ENCODE measurements at places on chromosomes 1 and 21.

DNA sequence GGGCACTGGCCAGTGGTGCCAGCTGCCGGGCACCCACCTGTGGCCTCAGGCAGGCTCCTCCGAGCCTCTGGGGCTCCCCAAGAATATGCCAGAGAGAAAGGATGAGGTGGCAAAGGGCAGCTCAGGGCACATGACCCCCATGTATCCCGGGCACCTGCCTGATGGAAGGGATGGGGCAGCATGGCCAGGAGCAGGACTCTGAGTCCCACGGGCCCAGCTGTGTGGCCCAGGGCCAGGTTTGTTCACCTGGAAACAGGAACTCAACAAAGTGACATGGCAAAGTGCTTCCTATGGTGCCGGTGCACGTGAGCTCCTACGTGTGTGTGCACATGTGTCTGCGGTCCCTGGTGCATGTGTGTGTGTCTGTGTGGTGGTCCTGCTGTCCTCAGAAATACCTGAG, 9.5 kb upstream of the GPR153 start:
- no peak overlapping the region for H3K27ac ChIP-seq
- H3K27me3 ChIP-seq = no peaks in the 10 kb centered on the region
- no peak overlapping the region for H3K4me3 ChIP-seq
- no peaks in the 10 kb centered on the region for H3K36me3 ChIP-seq

DNA sequence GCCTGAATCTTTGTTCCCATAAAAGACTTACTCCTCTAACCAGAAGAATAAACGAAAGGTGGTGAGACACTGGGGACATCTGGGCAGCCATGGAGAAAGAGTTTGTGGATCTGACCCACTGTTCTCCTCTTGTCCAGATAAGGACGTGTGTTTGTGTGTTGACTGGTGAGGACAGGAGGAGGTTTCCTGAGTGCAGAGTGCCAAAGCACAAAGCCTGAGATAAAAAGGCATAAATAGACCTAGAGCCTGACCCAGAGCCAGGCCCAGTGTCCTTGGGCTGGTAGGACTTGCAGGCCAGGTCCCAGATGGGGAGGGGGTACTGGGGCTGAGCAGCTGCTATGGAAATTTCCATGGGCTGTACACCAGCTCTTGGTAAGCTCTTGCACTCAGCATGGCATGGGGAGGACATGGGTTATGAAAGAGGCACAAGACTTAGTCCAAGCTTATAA, 19.6 kb upstream of the COQ8A start:
- H3K4me1 ChIP-seq = no peaks in the 10 kb centered on the region
- no peak overlapping the region for H3K27ac ChIP-seq
- peaks cover 14% of the 10 kb centered on the region for H3K36me3 ChIP-seq
- H3K27me3 ChIP-seq = peaks cover 8% of the 10 kb centered on the region
- no peak for DNase-seq

DNA sequence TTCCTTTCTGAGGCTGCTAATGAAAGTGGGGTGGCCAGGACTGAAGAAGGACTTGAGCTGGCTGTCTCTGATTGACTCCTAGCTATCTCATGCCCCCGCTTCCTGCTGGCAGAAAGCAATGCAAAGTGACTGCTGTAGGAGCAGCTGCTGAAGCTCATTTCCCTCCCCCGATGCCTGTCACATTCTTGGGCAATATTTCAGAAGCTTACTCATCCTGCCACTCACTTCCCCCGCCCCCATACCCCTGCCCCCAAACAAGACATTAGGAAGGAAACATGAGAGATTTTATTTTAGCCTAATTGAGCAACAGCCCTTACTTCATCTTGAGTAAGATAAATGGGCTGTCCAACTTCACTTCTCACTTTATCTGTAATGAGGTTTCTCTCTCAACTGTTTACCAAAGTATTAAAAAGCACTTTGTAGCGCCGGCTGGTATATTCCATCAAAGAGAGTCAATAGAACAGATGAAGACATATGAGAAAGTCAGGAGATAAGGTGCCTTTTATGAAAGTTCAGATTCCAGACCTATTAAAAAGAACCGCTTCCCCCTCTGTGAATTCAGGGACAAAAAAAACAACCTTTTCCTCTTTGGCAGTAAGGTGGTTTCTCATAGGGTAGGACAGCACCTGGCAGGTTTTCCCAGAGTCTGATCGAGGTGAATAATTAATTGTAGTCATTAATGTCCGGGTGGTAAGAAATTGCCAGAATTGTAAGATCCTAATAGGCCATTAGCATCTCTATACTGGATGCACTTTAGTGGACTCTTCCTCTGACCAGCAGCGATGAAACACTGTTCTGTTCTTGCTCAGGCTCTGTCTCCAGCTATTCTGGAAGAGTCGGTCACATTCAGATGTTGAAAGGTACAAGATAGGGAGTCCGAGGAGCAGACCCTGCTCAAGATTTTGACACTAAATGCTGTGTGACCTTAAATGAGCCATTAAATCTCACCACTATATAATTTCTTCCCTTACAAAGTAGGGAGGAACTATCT, 70.2 kb downstream of the SH3GLB1 start:
- peak overlapping the region; percentile 65 for H3K27ac ChIP-seq
- peaks cover 18% of the 10 kb centered on the region for H3K4me1 ChIP-seq
- H3K4me3 ChIP-seq = no peak overlapping the region
- H3K27me3 ChIP-seq = no peaks in the 10 kb centered on the region
- no peak for DNase-seq

GRCh38 chr1:158681606-158682005, 4.9 kb downstream of the SPTA1 start:
- no peak overlapping the region for H3K27ac ChIP-seq
- no peak overlapping the region for H3K4me3 ChIP-seq
- DNase-seq = no peak
- no peaks in the 10 kb centered on the region for H3K4me1 ChIP-seq
- no peaks in the 10 kb centered on the region for H3K36me3 ChIP-seq

DNA sequence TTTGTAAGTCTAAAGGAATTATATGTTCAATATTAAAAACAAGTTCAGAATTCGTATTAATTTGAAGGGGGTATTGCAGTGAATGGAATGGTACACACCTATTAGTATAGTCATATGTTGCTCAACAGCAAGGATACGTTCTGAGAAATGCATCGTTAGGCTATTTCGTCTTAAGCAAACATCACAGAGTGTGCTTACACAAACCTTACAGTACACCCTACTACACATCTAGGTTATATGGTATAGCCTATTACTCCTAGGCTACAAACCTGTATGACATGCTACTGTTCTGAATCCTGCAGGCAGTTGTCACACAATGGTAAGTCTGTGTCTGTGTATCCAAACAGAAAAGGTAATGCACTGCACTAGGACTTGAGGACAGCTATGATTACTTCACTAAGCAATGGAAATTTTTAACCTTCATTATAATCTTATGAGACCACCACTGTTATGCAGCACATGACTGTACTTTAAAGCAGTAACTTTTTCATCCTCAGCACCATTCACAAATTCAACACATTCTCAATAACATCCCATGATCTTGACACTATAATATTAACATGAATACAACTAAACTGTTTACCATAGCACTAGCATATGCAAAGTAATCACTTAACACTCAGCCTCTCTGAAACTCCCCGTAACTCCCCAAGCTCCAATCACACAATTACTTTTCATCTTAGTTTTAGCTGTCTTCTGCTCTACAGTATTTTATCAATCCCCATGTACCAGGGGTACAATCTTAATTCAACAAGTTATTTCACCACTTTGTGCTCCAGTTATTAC, 14.4 kb upstream of the PSMG1 start:
- peaks cover 10% of the 10 kb centered on the region for H3K4me1 ChIP-seq
- H3K27ac ChIP-seq = no peak overlapping the region
- H3K4me3 ChIP-seq = no peak overlapping the region

GRCh38 chr1:209363112-209363511, 220.4 kb upstream of the CAMK1G start:
- no peak overlapping the region for H3K4me3 ChIP-seq
- H3K27ac ChIP-seq = no peak overlapping the region
- H3K27me3 ChIP-seq = no peaks in the 10 kb centered on the region
- H3K4me1 ChIP-seq = no peaks in the 10 kb centered on the region
- DNase-seq = no peak

DNA sequence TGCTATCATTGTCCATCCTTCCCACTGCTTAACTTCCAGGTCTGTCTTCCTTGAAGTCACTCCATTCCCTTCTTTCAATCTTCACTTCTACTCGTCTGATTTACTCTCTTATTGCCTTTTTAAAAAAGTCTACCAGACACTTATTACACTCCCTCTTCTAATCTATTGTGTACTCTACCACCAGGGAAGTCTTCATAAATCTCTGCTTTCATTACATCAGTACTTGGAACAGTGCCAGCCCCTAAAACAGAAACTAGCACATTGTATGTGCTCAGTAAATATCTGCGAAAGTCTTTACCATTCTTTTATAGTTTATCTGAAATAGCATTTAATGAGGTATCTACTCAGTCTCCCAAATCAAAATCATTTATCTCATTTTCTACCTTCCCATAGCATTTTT, 236.4 kb downstream of the USH2A start:
- H3K4me3 ChIP-seq = no peak overlapping the region
- no peak for DNase-seq
- peaks cover 6% of the 10 kb centered on the region for H3K27me3 ChIP-seq
- no peak overlapping the region for H3K27ac ChIP-seq
- H3K4me1 ChIP-seq = no peaks in the 10 kb centered on the region
